Left hindlimb (tissue), 1 donor: ENCODE measurements at places on chromosomes 2 and 18.

DNA sequence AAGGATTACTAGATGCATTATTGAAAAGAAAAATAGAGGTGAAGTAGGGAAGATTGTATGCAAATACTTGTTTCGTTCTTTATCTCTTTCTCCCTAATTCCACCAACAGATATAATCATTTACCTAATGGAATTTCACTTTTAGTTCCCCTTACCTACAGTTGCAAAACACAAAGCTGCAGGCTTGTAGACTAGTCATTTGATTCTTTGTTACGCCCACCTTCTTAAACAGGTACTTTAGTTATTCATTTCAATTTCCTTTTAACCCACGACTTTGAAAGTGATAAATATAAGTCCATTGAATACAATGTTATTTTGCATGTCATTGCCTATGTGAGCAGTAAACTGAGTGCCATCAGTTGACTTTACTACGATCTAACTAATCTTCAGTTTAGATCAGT lies 3.9 kb upstream of the HRH4 start:
- no peak for DNase-seq

GRCh38 chr2:233832869-233833311 lies 21.4 kb downstream of the HJURP start:
- no peak for DNase-seq

GRCh38 chr2:17229414-17229813 lies 288.8 kb downstream of the RAD51AP2 start:
- DNase-seq = no peak

DNA sequence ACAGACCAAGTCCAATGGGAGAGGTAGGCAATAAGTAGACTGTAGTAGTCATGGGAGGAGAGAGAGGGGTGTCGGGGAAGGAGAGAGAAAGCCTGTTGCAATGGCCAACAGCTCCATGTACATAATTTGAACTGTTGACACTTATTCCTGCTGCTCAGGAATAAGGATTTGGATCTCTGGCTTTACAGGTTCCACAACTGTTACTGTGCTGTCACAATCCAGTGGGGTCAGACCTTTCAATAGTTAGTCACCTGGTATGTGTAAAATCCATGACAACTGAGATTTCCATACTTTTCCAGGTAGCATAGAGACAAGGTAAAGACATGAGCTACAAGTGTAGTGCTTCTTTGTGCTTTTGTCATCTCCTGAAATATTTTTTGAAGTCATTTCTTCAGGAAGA lies 47.5 kb upstream of the RIOK3 start:
- no peak for DNase-seq

GRCh38 chr2:218229851-218230250 lies 12.9 kb downstream of the ARPC2 start:
- DNase-seq = no peak

DNA sequence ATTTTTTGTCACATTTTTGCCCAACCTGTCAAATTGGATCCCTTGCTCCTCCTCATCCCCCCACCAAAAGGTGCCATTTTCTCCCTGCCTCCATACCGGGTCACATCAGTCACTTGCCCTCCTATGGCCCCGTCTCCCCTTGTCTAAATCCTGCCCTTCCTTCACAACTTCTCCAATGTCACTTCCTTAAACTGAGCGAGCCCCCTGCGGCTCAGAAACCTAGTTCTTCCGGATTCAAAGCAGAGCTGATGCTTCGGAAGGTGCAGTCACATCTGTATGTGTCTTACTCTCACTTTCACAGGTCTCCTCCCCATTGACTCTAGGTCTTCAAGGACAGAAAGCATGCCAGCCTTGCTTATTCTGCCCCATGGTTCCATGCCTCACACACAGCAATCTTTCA lies 22.1 kb downstream of the TNP1 start:
- no peak for DNase-seq

- no peak for DNase-seq
Measured at GRCh38 chr2:84686783-84687476, 170.6 kb downstream of the DNAH6 start.

- DNase-seq = no peak
Measured at GRCh38 chr2:199602271-199602895, 144.6 kb upstream of the SATB2 start.

DNA sequence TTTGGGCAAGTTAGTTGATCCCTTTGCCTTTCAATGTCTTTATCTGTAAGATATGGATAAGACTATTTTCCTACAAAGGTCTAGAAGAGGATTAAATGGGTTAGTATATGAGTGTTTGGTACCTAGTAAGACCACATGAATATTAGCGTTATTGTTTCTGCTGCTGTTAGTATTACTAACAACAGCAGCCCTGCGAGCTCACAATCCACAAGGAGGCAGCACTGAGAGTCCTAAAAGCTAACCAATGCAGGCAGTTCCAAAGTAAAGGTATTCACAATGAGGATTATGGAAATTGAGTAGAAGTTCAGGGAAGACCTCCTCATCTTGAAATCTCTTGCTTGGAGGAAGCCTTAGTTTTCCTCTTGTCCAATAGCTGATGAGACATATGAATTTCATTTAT lies 248.9 kb downstream of the TDRD15 start:
- DNase-seq = no peak

GRCh38 chr2:230774348-230774951 lies 61.8 kb downstream of the CAB39 start:
- no peak for DNase-seq

DNA sequence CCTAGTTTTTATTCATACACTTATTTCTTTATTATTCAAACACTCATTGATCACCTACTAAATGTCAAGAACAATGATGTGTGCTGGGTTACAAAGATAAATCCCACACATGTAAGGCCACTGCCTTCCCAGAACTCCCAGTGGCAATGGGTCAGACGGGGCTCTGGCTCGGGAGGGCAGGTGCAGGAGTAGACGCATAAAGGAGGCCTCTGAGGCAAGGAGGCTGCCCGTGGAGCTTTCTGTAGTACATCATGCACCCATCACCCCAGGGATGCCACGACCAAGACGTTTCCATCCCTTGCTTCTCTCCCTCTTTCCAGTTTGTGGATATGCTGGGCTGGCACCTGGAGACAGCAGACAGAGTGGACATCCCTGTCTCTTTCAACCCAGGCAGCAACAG lies 153.2 kb upstream of the TTC39C start:
- no peak for DNase-seq

DNA sequence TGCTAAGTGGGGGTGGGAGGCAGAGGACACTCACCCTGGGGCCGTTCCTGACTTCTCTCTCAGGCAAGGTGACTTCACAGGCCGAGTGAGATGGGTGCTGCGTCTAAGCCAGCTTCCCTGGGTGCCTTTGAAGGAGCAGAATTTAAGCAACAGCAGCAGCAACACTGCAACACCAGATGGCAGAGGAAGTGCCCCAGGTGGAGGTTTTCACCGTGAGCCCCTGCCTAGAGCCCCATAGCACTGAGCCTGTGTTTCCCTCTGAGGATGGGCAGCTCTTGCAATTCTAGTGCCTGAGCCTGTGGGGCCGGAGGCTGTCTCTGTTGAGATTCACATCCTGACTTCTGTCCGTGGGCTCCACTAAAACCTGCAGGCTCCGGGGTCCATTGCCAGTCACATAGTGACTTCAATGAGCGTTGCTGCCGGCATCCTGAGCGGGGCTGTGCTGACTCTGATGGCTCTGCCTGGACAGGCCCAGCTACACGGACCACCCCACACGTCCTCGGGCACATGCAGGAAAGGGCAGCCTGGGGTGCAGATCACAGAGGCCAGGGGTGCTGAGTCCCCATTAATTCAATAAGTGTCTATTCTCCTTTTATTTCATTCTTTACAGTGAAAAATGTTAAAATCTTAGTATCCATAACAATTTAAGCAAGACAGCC lies 218.8 kb downstream of the SNTG2 start:
- DNase-seq = no peak

GRCh38 chr2:55437515-55438390 lies 18.1 kb upstream of the CCDC88A start:
- DNase-seq = no peak

DNA sequence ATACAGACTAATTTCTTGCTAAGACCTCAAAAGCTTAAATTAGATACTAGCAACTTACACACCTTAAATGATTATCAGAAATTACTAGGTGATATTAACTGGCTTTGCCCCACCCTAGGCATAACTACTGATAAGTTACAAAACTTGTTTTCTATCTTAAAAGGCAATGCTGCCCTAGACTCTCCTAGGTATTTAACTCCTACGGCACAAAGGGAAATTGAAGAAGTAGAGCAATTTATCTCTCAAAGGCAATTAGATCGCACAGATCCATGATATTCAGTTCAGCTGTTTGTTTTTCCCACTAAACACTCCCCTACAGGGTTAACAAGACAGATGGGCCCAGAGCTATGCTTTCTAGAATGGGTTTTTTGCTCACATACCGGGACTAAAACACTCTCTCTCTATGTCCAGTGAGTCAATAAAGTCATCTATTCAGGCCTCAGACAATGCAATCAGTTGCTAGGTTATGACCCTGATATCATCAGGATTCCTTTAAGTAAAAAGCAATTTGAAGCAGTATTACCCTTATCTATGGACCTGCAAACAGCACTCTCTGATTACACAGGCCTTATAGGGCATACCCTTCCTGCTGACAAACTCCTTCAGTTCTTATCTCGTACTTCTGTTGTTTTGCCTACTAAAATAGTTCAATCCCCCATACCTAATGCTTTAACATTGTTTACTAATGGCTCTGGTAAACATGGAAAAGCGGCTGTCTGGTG lies 14.3 kb downstream of the MAP3K2 start:
- DNase-seq = no peak

DNA sequence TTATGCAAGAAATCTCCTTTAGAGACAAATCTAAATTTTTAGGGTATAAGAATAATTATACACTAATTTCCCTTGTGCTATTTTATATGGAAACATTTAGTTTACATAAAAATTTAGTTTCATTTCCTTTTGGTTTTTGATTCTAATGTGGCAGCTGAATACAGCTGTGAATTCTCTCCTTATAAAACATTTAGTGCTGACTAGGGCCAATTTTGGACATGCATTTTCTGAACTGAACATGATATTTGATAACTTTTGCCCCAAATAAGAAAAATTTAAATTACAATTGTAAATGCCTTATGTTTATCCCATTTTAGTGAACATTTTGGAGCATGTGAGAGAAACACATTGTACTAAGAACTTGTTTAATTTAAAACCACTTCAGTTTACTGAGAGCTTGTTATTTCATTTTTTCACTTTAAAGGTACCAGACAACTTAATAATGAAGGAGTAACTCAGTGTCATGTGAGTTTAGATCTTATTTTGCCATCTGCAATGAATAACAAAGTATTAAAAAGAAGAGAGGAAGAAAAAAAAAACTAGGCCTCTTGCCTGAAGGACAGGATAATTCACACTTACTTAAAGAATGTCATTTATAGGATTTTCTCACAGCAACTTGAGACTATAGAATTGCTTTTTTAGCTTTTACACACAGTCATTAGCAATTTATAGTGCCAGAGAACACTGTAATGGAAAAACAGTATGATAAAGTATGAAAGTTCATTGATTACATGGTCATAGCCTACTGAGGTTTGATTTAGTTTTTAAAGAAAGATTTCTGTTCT lies 209.7 kb downstream of the ERBB4 start:
- no peak for DNase-seq

- DNase-seq = no peak
Measured at GRCh38 chr2:224360801-224361251, 41.1 kb downstream of the FAM124B start.

- no peak for DNase-seq
Measured at GRCh38 chr18:61980355-61980754, 87.5 kb upstream of the RNF152 start.

- no peak for DNase-seq
Measured at GRCh38 chr2:158395166-158395565, 61.4 kb downstream of the CCDC148 start.

- DNase-seq = no peak
Measured at GRCh38 chr2:78908973-78909372, 116.5 kb upstream of the REG3G start.

DNA sequence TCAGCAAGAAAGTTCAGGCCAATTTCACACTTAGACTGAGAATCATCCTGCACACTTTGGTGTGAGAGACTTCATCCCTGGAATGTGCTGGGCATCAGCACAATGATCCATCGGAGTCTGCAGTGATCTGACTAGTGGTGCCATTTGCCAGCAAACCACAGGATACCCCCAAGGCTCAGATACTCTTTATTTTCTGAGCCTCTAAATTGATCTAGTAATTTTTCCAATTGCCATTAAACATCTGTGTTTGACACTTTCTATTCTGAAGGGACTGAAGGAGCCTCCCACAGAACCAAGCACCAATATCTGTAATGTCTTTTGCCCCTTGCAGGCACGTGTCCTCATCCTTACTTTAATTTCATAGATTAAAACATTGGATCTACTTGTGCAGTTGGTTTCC lies 485.3 kb upstream of the SMIM21 start:
- DNase-seq = no peak

- DNase-seq = no peak
Measured at GRCh38 chr2:238024986-238025385, 35.8 kb upstream of the SCLY start.

DNA sequence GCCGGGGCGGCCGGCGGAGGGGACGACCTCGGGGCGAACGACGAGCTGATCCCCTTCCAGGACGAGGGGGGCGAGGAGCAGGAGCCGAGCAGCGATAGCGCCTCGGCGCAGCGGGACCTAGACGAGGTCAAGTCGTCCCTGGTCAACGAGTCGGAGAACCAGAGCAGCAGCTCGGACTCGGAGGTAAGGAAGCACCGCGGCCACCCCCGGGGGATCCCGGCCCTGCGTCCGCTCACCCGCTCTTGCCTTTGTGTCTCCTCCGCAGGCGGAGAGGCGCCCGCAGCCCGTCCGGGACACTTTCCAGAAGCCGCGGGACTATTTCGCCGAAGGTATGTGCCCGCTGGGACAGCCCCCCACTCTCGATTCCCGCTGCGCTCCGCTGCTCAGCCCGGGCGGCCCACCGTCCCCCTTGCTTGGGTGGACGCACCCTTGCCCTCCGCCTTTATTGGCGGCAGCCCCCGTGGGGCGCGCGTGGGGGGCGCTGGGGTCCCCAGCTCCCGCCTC lies 611 bp downstream of the TCF7L1 start:
- peak; percentile 67 for DNase-seq

DNA sequence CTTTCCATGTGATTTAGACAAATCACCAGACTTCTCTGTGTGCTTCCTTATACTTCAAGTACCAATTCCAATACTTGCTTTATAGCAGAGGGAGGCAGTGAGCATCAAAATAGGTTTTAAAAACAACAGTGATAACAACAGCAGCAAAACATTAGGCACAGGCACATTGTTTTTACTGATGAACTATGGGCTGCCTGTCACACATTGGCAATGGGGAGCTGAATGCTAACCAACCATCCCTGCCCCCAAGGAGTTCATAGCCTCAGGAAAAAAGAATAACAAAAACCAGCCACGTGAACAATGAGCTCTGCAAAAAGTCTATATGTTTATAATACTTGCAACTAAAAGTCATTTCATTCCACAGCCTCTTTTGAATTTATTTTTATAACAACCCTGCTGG lies 287.9 kb upstream of the TRIB2 start:
- no peak for DNase-seq
